ENCODE measurements at places on chromosomes 2 and 18.

DNA sequence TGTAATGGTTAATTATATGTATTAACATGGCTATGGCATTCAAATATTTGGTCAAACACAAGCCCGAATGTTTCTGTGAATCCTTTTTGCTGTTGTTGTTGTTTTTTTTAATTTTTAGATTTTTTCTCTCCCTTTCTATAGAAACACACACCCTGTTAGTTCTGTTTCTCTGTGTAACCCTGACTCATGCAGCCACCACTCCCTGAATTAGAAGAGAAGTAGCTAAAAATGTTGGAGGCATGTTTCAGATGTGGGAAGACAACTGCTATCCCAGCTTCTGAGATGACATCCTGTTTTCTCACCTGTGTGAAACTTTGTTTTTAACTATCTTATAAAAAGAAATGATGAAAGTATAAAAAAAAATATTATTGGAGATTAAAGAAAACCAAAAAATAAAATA is 219.6 kb upstream of the RGPD4 start:
- DNase-seq, result no peak

DNA sequence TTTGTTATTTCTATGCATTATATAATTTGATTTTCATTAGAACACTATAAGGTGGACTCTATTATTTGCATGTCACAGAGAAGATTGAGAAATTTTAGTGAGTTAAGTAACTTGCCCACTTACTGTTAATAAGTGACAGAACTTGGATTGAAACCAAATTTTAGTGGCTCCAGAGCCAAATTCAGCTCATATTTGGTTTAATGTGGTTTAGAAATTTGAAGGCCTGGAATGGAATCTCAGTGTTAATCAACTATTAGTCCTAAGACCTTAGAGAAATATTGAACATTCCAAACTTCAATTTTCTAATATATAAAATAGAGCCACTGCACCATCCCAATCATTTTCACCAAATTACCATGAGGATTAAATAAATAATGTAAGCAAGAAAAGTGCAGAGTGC is 281.6 kb downstream of the ZNF385B start:
- DNase-seq, result no peak

DNA sequence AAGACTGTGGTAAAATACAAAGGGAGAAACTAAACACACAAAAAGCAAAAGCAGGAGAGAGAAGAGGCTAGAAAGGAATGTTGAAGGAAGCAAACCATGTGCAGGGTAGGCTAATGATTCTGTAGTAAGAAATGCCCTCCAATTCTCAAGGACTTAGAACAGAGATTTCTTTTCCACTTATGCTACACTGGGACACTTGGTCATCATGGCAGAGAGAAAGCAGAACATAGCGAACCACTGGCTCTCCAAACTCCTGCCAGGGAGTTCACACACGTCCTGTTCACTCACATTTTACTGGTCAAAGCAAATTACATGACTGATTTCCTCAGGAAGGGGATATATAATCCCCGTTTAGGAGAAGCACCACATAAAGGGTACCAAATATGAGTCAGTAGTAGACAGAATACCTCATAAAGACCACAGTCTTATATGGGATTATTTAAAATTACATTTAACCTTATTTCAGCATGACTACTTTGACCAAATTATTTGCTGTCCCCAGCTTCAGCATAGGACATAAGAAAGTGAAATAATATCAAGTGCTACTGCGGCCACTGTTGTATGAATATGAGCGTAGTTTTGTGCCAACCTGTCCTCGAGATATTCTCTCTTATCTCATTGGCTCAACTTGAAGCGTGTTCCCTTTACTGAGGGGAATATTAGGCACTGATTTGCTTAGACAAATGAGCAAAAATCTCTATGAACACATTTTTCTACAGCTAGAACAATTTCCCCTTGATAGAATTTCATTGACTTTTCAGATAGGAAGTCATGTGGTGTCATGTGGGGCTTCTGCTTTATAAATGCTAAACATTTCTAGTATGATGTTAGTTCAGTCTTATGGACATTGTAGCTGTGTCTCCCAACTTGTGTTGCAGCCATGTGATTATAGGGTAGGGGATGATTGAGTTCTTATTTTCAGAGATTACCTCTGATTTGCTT is 81.7 kb downstream of the FAM161A start:
- DNase-seq, result no peak

- DNase-seq, result no peak
Observed at GRCh38 chr18:53947092-53947640, 277.3 kb downstream of the MBD2 start.

- DNase-seq, result no peak
Observed at GRCh38 chr2:127052771-127053691, 53.9 kb downstream of the BIN1 start.

DNA sequence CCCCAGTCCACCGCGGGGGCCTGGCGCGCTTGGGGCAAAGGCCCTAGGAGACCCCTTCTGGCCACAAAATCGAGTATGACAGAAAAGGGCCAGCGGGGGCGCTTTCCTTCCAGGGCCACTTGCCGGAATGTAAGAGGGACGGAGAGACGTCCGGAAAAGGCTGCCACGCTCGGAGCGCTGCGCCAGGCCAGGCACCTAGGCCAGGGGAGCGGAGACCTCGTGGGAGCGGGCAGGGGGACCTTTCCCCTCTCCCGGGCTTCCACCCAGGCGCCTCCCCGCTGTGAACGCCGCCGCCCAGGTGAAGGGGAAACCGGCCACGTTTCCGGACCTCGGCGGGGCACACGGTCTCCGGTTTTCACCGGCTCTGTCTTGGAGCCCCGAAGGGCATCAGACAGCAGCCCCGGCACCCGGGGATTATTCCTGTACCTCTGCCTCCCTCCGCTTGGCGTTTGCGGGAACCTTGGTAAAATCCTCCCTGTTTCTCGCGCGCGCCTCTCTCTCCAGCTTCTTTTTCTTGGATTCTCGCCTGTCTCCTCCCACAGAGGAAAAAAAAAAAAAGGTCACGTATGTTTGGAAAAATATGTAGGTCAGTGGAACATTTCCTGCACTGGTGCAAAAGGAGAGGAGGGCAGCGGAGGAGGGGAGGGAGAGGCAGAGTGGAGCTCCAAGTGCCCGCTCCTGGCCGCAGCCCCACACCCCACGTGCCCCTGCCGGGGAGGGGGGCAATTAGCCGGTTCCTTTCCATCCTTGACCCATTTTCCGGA is 1.2 kb upstream of the NPAS2 start:
- DNase-seq, result no peak

GRCh38 chr2:12173943-12174340 is 427.5 kb downstream of the LPIN1 start:
- DNase-seq, result no peak

- DNase-seq, result no peak
Observed at GRCh38 chr2:76281156-76281841, 570.6 kb upstream of the GCFC2 start.

DNA sequence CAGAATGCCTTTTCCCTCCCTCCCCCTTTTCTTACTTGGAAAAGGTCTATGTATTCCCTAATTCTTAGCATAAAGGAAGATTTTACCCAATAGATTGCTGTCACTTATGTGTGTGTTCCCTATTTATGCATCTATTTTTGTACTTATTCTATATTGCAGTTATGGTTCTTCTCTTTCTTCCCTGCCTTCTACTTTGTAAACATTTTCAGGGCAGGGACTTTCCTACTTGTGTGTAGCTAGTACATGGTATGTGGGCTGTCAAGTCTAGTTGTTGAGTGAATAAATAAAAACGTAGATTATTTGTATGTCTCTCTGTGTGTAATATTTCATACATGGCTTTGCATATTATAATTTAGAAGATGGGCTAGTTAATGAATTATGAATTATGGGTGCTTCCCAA is 45.3 kb downstream of the PSMD14 start:
- no peak for DNase-seq

GRCh38 chr2:158066046-158066713 is 35.5 kb upstream of the UPP2 start:
- no peak for DNase-seq

DNA sequence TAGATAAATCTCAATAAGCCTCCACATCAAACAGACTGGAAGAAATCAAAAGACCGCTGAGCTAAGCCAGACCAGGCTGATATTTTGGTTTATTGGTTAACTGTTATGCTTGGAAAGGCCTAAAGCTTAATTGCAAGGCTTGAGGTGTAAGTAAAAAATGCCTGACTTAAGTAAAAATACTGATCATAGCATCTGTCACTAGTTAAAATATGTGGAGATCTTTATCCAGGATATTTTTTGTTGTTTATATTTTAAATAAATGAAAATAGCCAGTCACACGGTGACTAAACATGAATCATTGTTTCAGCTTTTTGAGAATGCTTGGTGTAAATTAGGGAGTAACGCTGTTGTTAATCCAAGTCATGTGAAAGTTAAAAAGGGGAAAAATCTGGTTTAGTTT is 127.9 kb downstream of the THADA start:
- no peak for DNase-seq

DNA sequence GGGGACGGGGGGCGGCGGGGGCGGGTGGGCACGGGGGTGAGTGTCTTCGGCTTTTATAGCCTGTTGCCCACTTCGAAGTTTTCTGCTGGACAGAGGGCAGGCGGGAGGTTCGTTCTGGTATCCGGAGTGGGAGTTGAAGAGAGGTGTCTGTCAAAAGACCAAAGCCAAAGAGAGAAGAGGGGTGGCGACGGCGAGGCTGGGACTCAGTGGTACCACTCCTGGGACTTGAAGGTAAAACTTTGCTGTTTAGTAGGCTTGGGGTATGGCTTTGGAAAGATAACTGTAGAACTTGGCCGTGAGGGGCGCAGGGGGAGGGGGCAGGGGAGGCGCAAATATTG is 215.8 kb upstream of the DTNA start:
- DNase-seq, result no peak

GRCh38 chr2:23565814-23566213 is 180.8 kb downstream of the KLHL29 start:
- no peak for DNase-seq

DNA sequence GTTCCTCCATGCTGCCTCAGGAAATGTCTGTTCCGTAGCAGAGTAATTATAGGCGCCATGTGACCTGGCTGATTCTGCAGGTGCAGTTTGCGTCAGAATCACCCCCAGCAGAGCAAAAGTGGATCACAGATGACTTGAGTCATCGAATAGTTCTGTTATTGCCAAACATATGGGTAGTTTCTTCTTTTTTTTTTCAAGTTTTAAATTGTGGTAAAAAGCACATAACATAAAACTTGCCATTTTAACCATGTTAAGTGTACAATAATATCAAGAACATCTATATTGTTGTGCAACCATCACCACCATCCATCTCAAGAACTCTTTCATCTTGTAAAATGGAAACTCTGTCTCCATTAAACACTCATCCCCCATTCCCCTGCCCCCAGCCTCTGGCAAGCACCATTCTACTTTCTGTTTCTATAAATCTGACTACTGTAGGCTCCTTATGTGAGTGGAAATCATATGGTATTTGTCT is 177.7 kb upstream of the TWIST2 start:
- no peak for DNase-seq

GRCh38 chr2:85929096-85930050 is 40.6 kb upstream of the ST3GAL5 start:
- DNase-seq, result no peak

- no peak for DNase-seq
Observed at GRCh38 chr2:221034973-221035372, 537.1 kb downstream of the EPHA4 start.

- no peak for DNase-seq
Observed at GRCh38 chr2:224579411-224579810, 5.8 kb downstream of the CUL3 start.

DNA sequence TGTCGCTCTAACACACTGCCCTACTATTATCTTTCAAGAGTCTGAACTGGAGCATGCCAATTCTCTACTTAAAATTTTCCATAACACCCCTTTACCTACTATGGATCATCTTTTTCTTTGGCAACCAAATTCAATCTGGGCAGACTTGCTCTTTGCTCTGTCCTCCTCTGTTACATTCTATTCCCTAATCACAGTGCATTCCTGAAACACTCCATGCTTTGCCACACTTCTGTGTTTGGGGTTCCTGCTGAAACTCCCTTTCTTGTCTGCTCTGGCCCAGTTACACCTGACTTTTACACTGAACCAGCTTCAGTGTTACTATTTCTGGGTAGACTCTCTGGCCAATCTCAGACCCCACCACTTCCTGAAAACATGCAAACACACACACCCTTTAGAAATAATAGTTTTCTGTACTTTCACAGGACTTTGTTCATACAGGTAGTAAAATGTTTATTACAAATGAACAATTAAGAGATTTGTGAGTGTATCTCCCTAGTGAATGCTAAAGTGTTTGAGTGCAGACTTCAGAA is 119.9 kb upstream of the DCC start:
- DNase-seq, result no peak

- DNase-seq, result no peak
Observed at GRCh38 chr2:64929333-64929732, 59.9 kb upstream of the SLC1A4 start.

- DNase-seq, result no peak
Observed at GRCh38 chr2:54109848-54110247, 5.6 kb upstream of the ACYP2 start.

GRCh38 chr2:8549942-8550341 is 131.9 kb upstream of the ID2 start:
- DNase-seq, result no peak

DNA sequence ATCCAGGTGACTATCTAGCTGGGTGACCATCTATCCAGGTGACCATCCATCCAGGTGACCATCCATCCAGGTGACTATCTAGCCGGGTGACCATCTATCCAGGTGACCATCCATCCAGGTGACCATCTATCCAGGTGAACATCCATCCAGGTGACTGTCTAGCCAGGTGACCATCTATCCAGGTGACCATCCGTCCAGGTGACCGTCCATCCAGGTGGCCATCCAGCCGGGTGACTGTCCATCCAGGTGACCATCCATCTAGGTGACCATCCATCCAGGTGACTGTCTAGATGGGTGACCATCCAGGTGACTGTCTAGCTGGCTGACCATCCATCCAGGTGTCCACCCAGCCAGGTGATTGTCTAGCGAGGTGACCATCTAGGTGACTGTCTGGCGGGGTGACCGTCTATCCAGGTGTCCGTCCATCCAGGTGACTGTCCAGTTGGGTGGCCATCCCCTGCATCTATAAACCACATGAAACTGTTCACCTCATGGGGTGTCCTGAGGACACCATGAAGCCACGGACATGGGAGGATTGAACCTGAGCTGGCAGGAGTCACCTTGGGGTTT is 305.3 kb downstream of the NDUFA10 start:
- no peak for DNase-seq

GRCh38 chr18:69161383-69162028 is 239.2 kb upstream of the DOK6 start:
- no peak for DNase-seq

- no peak for DNase-seq
Observed at GRCh38 chr2:96326990-96327820, 2.1 kb downstream of the ITPRIPL1 start.

DNA sequence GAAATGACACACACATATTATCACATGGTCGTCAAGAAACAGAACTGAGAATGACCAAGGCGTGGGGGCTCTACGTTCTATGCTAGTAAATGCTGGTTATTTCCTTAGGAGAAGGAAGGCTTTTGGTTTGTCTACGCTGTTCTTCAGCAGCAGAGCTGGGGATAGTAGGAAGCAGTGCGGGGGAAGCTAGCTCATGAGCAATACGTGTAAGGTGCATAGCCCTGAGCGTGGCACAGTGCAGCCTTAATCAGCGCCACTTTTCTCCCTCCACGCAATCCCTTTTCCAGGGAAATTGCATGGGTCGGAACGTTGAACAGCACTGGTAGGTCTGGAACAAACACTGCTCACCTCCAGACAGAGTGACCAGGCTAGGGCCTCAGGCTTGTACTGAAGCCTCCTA is 199.6 kb upstream of the FBXO11 start:
- no peak for DNase-seq

- no peak for DNase-seq
Observed at GRCh38 chr2:102677244-102678215, 58.2 kb downstream of the SLC9A2 start.

GRCh38 chr2:220811115-220811514 is 761.0 kb downstream of the EPHA4 start:
- DNase-seq, result no peak

GRCh38 chr2:156901373-156902031 is 356.0 kb upstream of the GALNT5 start:
- DNase-seq, result no peak

Data from NCI-H1694 treated with DMSO at 0.1 percent for 48 hours (cell line).